ENCODE measurements at places on chromosomes 6 and 20.

- no peak for DNase-seq
These were observed 101.6 kb upstream of the CEP162 start for GRCh38 chr6:84329077-84329476.

DNA sequence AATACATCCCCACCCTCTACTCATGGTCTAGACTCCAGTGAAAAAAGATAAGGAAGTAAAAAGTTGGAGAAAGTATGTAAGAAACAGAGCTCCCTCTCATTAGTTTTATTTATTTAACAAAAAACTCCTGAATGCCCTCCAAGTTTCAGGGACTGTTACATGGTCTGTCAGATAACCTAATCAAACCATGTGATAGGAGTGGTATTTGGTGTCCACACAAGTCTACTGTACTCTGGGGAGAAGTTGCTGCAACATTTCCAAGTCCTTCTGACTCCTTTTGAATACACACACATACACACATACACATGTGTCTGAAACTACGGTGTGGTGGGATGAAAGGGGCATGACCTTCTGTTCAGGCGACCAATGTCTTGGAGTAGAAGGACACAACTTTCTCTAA, 320.0 kb downstream of the ADGRG6 start:
- no peak for DNase-seq

DNA sequence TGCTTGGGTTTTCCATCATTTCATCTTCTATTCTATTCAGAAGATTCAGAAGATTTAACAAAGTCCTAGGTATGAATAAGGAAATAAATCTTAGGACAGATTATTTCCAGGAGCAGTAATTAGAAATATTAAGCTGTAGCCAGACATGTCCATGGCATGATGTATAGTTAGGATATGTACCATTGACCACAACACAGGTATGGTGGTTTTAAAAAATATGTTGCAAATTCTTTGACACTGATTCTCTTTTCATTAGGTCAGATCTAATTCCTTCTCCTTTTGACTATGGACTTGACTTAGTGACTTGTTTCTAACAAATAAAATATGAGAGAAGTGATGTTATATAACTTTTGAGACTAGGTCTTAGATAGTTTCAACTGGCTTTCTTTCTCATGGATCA, 23.5 kb upstream of the PDE7B start:
- DNase-seq = no peak

DNA sequence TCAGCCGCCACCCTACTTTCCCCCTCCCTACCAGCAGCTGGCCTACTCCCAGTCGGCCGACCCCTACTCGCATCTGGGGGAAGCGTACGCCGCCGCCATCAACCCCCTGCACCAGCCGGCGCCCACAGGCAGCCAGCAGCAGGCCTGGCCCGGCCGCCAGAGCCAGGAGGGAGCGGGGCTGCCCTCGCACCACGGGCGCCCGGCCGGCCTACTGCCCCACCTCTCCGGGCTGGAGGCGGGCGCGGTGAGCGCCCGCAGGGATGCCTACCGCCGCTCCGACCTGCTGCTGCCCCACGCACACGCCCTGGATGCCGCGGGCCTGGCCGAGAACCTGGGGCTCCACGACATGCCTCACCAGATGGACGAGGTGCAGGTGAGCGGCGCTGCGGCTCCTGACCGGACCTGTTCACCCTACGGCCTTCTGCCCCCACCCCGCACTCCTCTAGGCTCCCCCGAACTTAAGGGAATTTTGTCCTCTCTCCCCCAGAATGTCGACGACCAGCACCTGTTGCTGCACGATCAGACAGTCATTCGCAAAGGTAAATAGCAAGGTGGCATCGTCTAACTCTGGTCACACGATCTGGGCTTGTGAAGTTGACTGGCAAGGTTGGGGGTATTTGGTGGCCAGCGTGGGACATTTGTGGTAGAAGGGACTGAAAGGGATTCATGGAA, 2.3 kb downstream of the TFAP2C start:
- DNase-seq = no peak

DNA sequence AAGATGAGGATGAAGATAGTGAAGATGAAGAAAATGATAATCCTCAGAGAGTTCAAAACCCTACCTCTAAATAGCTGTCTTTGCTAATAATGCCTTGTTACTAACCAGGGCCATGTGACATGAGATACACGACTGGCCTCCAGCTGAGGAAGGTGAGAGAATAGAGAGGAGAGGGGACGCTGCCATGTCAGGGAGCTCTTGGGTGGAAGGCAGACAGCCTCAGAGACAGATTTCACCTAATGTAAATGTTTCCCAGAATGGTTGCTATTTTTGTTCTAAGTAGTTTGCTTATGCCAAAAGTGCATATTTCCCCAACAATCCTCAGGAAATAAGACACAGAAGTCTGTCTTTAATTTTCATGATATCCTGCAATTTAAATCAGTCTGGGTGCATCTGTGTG, 138.4 kb downstream of the ELOVL4 start:
- no peak for DNase-seq

GRCh38 chr6:71330501-71330900, 41.9 kb downstream of the OGFRL1 start:
- DNase-seq = no peak

GRCh38 chr6:19837511-19838441, 606 bp downstream of the ID4 start:
- DNase-seq = no peak

- DNase-seq = no peak
These were observed 380.3 kb downstream of the ARHGAP18 start for GRCh38 chr6:129329678-129330077.

- DNase-seq = no peak
These were observed 87.0 kb downstream of the CDH22 start for GRCh38 chr20:46221256-46221833.

DNA sequence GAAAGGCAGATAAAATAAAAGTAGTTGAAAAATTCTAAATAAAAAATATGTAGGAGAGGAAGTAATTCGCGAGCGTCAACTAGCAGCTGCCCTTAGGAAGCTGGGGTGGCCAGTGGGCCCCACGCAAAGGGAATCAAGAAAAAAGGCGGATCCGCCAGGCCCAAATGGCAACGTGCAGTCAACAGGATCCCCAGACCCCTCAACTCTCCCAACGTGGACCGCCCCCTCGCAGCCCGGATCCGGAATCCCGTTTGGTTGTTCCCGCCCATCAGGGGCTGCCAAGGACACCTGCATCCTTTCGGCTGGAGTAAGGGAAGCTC, 296 bp downstream of the DZANK1 start:
- no peak for DNase-seq

DNA sequence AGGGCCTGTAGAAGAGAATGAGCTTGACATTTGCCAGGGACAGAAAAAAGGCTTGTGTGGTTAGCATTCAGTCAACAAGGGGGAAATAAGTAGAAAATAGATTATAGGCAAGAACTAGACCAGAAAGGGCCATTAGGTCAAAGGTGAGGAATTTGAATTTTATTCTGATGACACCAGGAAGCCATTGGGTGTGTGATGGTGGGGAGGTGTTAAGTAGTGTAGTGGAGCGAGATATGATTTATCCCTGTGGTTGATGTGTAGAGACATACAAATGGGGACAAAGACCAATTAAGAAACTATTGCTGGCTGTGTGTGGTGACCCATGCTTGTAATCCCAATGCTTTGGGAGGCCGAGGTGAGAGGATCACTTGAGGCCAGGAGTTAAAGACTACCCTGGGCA, 11.0 kb downstream of the DSTN start:
- no peak for DNase-seq

GRCh38 chr6:111484633-111484930, 1.6 kb upstream of the REV3L start:
- no peak for DNase-seq

DNA sequence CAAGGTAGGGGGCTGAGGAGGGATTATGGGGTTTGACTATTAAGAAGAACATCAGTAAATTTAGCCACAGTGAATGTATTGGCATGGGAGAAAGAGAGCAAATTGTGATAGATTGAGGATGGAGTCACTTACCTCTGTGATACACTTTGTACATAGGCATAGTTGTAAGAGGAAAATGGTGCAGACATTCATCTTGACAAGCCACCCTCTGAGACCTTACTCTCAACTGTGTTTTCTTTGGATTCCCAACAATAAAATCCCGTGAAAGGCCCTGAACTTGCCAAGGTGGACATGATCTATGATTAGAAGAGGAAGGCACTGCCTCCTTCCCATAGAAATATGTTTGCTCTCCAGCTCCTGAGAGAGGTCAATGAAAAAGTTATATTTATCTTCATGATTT, 18.6 kb upstream of the TENT5A start:
- DNase-seq = no peak

DNA sequence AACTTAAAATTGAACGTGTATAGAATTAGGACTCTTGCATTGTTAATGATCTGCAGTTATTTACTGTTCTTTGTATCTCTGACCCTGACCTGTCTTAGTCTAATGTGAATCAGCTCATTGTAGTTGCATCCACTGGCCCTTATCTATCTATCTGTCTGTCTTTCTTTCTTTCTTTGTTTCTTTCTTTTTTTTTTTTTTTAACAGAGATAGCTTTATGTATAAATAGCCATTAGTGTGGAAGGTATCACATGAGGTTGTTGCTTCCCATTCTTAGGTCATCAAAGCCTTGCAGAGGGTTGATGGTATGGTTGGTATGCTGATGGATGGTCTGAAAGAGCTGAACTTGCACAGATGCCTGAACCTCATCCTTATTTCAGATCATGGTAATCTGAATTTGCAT, 59.9 kb downstream of the ENPP1 start:
- no peak for DNase-seq

GRCh38 chr6:138499303-138500018, at the start of gene NHSL1:
NHSL1 (minus strand) TSS chr6:138499494; CDS start chr6:138499290, 204 bp downstream.
- DNase-seq = no peak

GRCh38 chr6:127207591-127208120, 59.0 kb upstream of the RNF146 start:
- DNase-seq = no peak

- DNase-seq = no peak
These were observed 31.2 kb downstream of the CITED2 start for GRCh38 chr6:139343052-139343750.

- DNase-seq = no peak
These were observed 93.7 kb downstream of the DST start for GRCh38 chr6:56549014-56549413.

All from activated naive CD4-positive, alpha-beta T cell treated with anti-CD3 and anti-CD28 coated beads, Interleukin-2, amount 50 U/mL, for 16 hours (primary cell).